ENCODE measurements at places on chromosomes 2 and 18. TPM values are rescaled to one million over a fixed set of nuclear protein-coding genes. Genes with fewer than 3 reads are reported as not detected.

- no peak for DNase-seq
These were observed 15.2 kb downstream of the SMAD2 start for GRCh38 chr18:47915229-47915628.

- peak; percentile 41 for DNase-seq
These were observed 1.6 kb downstream of the MTCL1 start for GRCh38 chr18:8706791-8707555.

GRCh38 chr2:239396881-239397681 is 3.7 kb downstream of the HDAC4 start:
- peak; percentile 57 for DNase-seq

PAIP2B gene
- total RNA-seq, result 2.5 TPM

GRCh38 chr2:164028814-164029534 is 293.2 kb upstream of the FIGN start:
- DNase-seq, result no peak

DNA sequence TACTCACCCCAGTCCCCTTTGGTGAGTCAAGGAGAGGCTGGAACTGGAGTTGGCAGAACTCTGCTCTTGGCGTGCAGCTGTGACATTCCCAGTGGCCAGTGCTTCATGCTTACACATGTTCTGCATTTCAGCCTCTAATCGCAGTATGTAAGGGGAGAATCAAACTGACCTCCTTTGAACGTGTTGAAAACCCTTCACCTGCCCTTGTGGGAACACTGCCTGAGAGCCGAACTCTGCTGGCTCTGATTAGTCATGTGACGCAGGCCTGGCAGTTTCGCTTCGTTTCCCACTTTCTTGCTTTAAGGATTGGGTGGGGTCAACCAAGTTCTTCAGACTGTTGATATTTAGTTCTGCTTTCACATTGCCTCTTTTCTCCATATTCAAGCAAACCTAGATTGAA is 173.8 kb upstream of the BCL2L11 start:
- no peak for DNase-seq

KIAA2012 gene
- total RNA-seq, result not detected

DNA sequence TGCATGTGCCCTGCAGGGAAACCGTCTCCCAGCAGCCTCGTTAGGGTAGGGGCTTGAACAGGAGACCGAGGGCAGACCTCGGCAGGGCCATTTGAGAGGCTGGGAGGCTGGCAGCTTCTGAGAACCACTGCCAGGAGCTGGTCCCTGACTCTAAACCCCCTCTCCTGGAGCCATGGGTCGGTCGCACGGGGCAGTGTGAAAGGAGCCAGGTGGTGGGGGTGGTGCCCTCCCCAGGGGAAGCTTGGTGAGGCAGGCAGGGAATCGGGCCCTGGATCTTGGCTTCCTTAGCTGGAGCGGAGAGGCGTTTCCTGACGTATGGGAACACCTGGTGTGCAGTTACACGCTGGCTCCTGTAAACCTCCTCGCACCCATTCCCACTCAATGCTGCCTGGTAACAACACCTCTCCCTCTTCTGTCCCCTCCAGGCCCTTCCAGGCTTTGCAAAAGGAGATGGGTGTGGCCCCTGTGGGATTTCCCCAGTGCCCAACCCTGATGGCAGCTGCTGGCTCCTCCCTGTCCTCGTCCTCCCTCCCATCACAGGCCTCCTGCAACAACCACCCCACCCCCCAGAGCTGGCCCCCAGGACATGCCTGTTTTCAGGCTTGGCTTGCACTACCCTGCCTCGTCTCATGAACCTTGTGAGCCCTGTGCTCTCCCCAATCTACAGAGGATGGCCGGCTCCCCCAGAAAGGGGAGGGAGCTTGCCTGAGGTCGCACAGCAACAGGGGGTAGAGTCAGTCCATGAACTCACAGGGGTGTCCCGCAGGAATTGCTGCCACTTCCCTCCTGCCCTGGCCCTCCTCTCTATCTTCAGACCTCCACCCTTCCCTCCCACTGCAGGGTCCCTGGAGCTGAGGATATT is 24.4 kb downstream of the ADRA2B start:
- no peak for DNase-seq

TXNDC9 gene
- 8.3 TPM for total RNA-seq

SLC11A1 gene
- 6.3 TPM for total RNA-seq

DNA sequence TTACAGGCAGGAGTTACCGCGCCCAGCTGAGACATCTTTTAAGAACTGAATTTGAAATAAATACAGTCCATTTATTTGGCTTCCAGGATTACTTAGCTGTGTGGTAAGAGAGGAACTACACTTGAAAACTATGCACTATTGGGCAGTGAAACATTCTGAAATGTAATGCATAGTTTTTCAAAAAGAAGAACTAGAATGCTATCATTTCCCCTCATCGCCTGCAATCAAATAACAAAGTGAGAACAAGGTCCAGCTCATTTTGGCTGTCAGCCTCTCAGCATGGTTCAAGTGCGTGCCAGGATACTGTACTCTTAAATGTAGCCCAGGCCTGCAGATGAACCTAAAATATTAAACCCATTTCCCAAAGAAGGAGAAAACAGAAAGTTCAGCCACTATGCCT is 76.6 kb upstream of the ARL5A start:
- DNase-seq, result no peak

DNA sequence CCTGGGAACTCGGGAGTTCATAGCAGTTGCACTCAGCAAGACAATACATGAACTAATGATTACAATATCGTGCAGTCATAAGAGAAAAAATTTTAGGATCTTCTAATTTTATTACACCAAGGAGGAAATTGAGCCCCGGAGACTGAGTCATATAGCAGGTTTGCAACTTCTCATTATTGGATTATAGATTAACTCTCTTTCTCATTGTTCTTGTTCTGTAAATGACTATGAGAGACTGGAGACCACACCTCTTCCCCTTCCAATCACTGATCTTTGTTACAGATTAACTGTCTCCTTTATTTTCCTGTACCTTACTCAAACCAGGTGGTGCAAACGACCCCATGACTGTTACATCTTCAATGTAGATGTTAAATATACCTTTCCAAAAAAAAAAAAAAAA is 435.8 kb upstream of the DDX18 start:
- no peak for DNase-seq

CNDP1 gene
- 0.25 TPM for total RNA-seq

- DNase-seq, result no peak
These were observed 82.8 kb upstream of the REV1 start for GRCh38 chr2:99572373-99573164.
